Vagina (tissue), 2 donors: ENCODE measurements at places on chromosomes 2 and 18. TPM values are rescaled to one million over a fixed set of nuclear protein-coding genes. Genes with fewer than 3 reads are reported as not detected.

The EFHD1 gene
- total RNA-seq = 22.6 TPM

The CXCR1 gene
- 0.49 TPM for total RNA-seq

The LHCGR gene
- not detected for total RNA-seq

The FAM124B gene
- 1.7 TPM for total RNA-seq

The TMEM247 gene
- total RNA-seq = not detected

The SP9 gene
- not detected for total RNA-seq

The LDLRAD4 gene
- 24.3 TPM for total RNA-seq

The SERPINB5 gene
- total RNA-seq = 141 TPM

The ANKRD30BL gene
- total RNA-seq = 1.2 TPM

The TMEFF2 gene
- not detected for total RNA-seq

The IL36A gene
- 2.7 TPM for total RNA-seq

- DNase-seq = no peak
Observed at GRCh38 chr2:69831354-69831905, 2.0 kb downstream of the GMCL1 start.

DNA sequence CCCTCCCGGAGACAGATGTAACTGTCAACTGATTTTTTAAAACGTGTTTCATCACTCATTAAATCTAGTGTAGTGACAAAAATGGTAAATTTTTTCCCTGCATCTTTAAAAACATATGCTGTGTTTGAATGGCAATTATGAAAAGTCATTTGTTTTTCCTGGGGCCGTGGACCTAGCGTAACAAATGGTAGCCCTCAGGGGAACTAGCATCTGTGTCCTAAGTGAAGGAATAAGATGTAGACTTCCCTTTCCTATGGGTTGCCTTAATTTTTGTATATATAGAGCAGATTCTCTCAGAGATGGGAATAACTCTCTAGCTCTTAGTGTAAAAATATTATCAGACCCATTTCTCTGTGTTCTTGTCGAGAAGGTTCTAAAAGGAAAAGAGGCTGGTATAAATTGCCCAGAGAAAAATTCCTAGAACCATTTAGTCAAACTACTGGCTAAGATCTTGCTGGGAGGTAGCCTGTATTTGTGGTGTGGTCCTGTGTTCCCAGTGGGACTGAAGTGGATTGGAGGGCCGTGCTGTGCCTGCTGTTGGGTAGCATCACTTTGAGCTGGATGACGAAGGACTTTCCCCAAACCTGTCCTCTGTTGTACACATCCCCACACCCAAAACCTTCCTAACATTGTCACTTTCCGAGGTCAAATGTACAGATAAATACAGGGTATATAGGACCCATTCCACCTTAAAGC is 85.8 kb downstream of the LIMS1 start:
- no peak for DNase-seq

GRCh38 chr2:120736202-120736623 is 545 bp downstream of the GLI2 start:
- no peak for DNase-seq

- DNase-seq = no peak
Observed at GRCh38 chr2:165793779-165794535, at the start of gene GALNT3. Gene GALNT3, minus strand, starts transcription at chr2:165794247. Its CDS starts 23,547 bp downstream, at chr2:165770700.

GRCh38 chr2:138534791-138535190 is 33.2 kb downstream of the SPOPL start:
- DNase-seq = no peak

DNA sequence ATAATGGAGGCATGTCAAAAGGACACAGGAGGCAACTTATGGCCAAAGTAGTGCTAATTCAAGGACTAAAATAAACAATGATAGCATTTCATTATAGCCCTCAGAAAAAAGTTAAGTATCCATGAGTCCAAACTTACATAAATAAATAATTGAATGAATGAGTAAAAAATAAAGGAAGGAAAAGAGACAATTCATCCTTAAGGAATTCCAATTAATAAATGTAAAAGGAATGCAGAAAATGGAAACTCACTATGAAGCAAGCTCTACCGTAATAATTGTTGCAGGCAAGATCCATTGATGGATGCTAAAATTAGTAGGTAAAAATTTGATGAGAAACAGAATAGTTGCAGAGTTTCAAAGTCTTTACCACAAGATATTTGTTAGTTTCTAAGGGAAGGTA is 88.2 kb upstream of the RAPGEF4 start:
- DNase-seq = no peak

GRCh38 chr2:20680744-20681375 is 13.9 kb downstream of the GDF7 start:
- DNase-seq = no peak
